ENCODE measurements at places on chromosomes 2 and 18. TPM values are rescaled to one million over a fixed set of nuclear protein-coding genes. Genes with fewer than 3 reads are reported as not detected.

Gene MAP2
- total RNA-seq: 2.0 TPM

Gene UCN
- 0.64 TPM for total RNA-seq

Gene CROCC2
- total RNA-seq: not detected

Gene DAW1
- 1.2 TPM for total RNA-seq

Gene MRPS9
- total RNA-seq: 55.4 TPM

Gene SERPINB10
- not detected for total RNA-seq

DNA sequence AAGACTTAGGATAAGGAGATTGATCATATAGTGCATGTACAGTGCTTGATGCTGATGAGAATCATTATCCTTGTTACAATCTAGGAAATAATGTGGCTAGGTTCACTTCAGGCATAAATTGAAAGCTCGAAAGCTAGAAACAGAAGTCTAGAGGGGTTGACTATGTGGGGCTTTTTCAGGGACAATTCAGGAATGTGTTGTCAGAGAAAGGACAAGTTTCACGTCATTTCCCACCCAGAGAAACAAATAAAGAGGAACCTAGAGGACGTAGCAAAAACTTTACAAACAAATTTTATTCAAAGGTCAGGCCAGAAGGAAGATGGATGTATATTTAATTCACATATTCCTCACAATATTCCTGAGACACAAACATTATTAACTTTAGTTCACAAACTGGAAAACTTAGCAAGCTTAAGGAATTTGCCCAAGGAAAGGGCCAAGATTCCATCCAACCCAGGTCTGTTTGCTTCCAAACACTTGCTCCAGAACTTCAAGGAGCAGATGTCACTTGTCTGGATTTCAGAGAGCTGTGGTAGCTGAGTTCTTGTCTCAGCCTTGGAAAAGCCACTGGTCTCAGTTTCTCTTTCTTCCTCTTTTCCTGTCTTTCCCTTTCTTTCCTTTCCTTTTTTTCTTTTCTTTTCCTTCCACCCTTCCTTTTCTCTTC is 7.4 kb downstream of the CYRIA start:
- H3K4me1 ChIP-seq: peaks cover 95% of the 10 kb centered on the region
- no peak for DNase-seq
- H3K27me3 ChIP-seq: no peaks in the 10 kb centered on the region

GRCh38 chr2:238098901-238099713 is 1.0 kb upstream of the ESPNL start:
- no peak overlapping the region for H3K4me3 ChIP-seq
- peaks cover 4% of the 10 kb centered on the region for H3K36me3 ChIP-seq
- no peak for DNase-seq
- H3K27ac ChIP-seq: peak overlapping the region; percentile 76

GRCh38 chr2:14673351-14673875 is 40.9 kb downstream of the LRATD1 start:
- H3K27me3 ChIP-seq: peaks cover 19% of the 10 kb centered on the region
- H3K27ac ChIP-seq: no peak overlapping the region
- H3K4me1 ChIP-seq: no peaks in the 10 kb centered on the region
- DNase-seq: no peak
- no peaks in the 10 kb centered on the region for H3K36me3 ChIP-seq

DNA sequence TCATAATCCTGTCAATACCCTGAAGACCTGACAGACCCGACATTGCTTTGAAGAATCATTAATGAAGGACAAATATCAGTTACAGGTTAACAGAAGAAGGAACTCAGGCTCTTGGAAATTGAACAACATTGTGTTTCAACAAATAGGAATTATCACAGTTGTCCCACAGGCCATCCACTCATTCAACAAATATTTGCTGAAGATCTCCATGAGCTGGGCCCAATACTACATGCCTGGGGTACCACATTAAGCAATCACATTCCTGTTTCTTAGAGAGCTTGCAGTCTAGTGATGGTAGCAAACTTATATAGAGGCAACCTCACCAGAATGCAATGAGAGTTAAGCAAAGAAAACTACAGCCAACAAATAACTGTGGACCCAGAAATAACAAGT is 671.6 kb upstream of the ACVR2A start:
- no peak overlapping the region for H3K27ac ChIP-seq
- no peaks in the 10 kb centered on the region for H3K36me3 ChIP-seq
- DNase-seq: no peak
- no peaks in the 10 kb centered on the region for H3K27me3 ChIP-seq
- H3K4me3 ChIP-seq: no peak overlapping the region
- H3K4me1 ChIP-seq: no peaks in the 10 kb centered on the region

All from A673 (cell line).